ENCODE measurements at places on chromosomes 13 and 19.

GRCh38 chr13:87684850-87685742 lies 13.9 kb downstream of the SLITRK5 start:
- DNase-seq = no peak

DNA sequence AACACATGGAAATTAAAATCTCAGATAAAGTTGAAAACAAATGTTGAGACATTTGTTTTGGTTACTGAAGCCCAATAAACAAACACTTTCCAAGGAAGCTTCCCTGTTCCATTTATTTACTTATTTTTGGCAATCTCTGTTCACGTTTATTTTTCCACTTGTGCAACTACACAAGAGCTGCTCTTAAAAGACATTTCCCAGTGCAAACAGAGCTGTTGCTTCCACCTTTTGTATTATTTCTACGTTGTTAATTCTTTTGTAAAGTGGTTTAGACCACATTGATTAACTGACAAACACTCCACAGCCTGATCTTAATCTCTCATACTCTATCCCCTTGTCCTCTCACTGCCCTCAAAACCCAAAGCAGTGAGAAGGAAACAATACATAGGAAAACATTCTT lies 757.6 kb downstream of the LIG4 start:
- DNase-seq = peak; percentile 86

DNA sequence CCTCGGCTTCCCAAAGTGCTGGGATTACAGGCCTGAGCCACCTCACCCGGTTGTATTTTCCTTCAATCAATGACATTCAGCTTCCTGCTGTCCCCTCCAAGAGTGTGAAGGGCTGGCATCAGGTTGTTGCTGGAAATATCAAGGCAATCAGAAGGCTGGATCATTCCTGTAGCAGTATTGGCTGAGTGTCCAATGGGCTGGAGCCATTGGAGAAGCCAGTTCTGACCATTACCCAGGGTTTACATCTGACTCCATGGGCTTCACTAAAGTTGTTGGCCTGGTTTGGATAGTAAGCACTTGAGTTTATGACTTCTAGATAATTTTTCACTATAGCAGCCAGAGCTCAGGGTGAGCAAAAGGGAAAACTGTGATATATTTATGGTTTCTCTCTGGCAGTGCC lies 137.0 kb downstream of the DLEU7 start:
- DNase-seq = no peak

- peak; percentile 34 for DNase-seq
These were observed 848 bp upstream of the CEBPA start for GRCh38 chr19:33302974-33303790.

DNA sequence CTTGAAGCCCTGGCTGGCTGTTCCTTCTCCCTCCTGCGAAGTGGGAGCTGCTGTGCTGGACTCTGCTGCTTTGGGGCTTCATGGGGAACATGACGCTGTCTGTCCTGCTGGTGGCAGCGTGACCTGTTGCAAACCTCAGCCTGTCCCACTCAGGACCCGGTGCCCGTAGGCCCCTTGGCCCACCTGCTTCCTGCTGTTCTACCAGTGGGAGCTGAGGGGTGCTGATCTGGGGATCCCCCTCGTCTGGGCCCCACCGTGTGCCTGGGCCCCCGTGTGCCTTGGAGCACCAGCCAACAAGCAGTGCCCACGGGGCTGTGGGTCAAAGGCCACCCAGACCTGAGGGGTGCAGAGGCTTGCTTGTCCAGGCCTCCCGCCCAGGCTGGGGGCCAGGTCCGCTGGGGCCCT lies 5.3 kb downstream of the SPPL2B start:
- no peak for DNase-seq

DNA sequence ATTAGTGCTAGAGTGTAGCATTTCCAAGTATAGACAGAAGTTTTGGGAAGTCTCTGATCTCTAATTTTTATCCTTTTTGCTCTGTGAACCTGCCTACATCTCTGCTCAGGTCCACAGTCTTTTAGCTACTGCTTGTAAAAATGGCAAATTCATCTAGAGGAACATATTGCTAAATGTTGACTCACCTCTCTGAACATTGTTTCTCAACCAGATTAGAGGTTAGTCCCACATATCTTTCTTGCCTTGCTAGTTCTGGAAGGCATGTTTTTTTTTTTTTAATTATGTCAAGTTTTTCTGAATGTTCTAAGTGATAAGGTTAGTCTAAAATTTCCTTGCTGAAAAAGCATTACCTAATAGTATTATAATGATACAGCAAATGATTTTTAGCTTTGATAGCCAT lies 2889.6 kb upstream of the PCDH20 start:
- DNase-seq = no peak

Measured in NCI-H345 (cell line).